Activated CD4-positive, alpha-beta T cell treated with anti-CD3 and anti-CD28 coated beads for 48 hours (primary cell): ENCODE measurements at places on chromosomes 4 and X.

DNA sequence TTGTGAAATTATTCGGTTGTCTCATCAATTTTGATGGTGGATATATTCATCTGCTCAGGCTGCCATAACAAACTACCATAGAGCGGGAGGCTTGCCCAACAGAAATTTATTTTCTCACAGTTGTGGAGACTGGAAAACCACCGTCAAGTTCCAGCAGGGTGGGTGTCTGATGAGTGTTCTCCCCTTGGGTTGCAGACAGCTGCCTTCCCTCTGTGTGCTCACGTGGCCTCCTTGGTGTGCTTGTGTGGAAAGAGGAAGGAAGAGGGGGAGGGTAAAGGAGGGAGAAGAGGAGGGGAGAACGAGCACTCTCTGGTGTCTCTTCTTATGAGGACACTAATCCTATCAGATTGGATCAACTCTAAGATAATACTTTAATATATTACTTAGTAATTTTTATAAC, 123.8 kb upstream of the TEX13D start:
- no peak for DNase-seq

- peak; percentile 66 for DNase-seq
These were observed 162.1 kb downstream of the SMIM20 start for GRCh38 chr4:26076000-26076587.

GRCh38 chr4:1150875-1151274, 21.5 kb downstream of the SPON2 start:
- DNase-seq = no peak

GRCh38 chrX:20414066-20414465, 147.4 kb upstream of the RPS6KA3 start:
- no peak for DNase-seq

DNA sequence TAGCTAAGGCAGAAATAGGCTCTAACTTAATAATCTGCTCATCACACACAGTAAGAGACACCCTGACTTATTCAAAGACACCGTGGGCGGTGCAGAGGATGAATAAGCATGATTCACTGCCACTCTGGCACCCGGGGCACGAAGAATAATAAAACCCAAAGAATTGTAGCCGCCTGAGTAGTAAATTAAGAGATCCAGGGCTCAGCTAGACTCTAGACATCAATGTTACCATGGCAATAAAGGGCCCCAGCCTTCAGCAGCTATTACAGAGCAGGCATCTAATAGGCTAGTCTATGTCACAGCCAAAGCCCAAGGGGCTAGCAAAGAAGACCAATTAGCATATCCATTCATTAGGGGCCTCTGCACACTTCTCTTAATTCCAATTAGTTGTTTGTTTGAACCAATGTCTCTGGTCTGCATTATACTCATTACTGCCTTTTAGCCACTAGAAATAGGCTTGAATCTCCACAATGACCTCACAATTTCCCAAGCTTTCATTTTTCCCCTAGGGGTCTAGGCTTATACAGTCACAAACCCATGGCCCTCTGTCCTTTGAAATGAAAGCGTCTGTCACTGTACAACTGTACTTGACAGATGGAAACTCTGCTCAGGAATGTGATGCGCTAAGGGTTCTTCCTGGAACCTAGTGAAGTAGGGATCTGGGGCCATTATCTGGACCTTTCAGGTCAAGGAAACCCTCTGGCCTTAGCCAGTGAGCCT, 3.0 kb upstream of the ATP1B4 start:
- peak; percentile 66 for DNase-seq

- no peak for DNase-seq
These were observed 4.1 kb upstream of the PHF8 start for GRCh38 chrX:54048412-54048811.

DNA sequence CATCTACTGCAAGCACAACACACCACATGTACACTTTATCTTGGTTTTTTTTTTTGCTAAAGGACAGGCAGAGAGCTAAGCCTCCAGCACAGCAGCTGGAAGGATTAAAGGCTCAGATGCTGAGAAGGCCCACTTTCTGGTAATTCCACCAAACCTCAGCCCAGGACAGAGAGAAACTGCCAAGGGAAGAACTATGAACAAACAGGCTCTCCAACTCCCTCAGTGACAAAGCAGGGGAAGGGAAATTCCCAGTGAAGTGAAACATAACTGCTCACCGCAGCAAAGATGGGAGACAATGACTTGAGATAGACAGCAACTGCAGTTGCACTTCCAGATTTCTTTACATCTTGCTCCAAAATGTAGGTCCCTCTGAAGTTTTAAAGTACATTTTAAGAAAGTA, 4.8 kb downstream of the PROM1 start:
- peak; percentile 6 for DNase-seq

DNA sequence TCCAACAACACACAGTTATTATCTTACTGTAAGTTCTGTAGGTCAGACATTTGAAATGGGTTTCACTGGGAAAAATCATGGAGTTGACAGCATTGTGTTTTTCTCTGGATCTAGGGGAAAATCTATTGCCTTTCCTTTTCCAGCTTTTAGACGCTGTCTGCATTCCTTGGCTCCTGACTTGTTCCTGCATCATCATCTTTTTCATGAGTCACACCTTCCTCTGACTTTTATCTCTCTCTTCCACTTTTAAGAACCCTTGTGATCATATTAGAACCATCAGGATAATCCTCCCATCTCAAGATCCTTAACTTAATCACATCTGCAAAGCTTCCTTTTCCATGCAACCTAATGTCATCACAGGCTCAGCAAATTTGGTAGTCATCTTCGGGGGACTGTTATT, 1454.8 kb downstream of the RPA4 start:
- DNase-seq = no peak

DNA sequence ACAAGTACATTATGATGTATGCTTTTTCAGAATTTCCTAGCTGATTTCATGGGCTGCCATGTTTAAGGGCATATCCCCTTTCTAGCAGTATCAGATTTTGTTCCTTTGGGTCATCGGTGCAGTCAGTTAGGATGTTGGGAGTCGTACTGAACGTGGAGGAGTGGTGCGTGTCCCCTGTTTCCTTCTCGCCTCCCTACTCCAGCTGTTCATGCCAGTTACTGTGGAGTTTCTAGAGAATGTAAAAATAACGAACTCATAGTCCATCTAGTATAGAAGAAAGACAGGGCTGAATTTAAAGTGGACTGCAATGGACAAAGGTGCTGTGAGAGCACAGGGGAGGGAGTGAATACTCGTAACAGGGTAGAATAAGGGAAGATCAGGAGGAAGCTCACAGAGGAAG, 111.3 kb downstream of the CEP135 start:
- DNase-seq = no peak

DNA sequence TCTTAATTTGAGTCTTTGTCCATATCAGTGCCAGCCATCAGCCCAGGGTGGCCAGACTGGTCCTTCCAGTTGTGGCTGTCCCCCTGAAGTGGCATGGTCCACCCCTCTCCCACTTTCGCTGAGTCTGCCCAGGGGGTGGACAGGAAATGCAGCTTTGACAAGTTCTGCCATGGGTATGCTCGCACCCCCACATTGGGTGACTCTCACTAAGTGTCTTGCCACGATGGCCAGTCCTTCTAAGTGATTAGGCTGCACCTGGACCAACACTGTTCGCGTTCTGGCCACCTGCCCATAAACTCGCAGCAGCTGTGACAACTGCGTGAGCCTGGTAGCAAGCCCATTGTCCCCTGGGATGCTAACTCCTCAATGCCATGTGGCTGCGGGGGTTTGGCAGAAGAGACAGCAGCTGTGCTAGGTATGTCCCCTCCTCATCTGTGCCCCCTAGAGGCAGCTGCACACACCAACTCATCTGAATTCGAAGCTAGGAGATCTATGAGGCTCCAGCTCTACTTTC, 10.0 kb upstream of the LNX1 start:
- peak; percentile 11 for DNase-seq

DNA sequence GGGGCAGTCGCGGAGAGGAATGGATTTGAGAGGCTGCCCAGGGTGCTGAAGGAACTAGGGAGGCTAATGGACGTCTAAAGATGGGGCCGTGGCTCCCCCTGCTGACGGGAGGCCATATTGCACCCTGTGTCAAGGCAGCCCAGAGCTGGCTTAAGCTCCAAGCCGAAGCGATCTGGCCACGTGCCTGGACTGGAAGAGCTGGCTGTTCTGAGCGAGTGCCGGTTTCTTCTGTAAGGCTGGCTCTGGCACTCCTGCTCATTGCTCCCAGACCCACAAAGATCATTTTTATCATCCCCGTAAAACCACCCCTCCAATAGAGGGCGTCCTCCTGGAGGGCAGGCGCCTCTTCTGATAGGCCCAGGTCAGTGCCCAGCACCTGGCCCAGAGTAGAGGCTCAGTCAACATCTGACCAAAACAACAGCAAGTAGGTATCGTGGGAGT, 5.6 kb downstream of the PNCK start:
- DNase-seq = peak; percentile 87

- no peak for DNase-seq
These were observed 9.4 kb upstream of the RASL11B start for GRCh38 chr4:52852711-52853110.

DNA sequence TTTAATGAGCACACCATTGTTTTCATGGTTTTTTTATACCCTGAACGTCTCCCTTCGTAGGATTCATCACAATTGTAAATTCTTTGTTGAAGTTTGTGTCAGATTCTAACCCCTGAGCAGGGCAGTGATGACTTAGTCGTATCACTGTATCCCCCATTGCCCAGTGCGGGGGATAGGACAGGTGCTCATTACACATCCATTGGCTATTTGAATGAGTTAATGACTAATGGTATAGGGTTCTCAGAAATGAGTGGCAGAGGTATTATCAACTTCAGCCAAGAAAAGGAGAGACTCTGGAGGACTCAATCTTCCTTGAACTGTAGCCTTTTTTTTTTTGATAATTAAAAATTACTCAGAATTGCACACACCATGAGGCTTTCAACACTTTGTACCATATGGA, 64.6 kb downstream of the SYNPO2 start:
- no peak for DNase-seq

DNA sequence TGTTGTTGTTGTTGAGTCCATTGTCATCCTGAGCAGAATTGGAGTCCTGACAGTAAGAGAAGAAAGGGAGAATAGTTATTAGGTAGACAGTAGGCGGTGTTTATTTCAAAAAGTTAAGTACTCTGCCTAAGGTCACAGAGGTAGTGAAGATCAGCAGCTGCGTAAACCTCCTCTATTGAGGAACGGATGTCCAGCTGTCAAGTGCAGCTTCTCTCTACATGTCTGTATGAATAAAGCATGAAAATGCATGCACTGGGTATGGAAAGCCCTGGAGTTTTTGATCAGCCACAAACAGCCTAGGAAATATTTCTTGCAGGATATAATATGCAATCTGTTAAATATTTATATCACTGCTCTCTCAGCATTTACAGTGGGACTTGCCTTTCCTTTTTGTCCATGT, 109.4 kb upstream of the CBLL2 start:
- DNase-seq = no peak
